Calu3 (cell line): ENCODE measurements at places on chromosomes 13 and 19. TPM values are rescaled to one million over a fixed set of nuclear protein-coding genes. Genes with fewer than 3 reads are reported as not detected.

Gene TMEM238
- total RNA-seq, result 38.8 and 49.4 TPM in 2 replicates

Gene ZNF177
- 2.2 and 2.5 TPM in 2 replicates for total RNA-seq

DNA sequence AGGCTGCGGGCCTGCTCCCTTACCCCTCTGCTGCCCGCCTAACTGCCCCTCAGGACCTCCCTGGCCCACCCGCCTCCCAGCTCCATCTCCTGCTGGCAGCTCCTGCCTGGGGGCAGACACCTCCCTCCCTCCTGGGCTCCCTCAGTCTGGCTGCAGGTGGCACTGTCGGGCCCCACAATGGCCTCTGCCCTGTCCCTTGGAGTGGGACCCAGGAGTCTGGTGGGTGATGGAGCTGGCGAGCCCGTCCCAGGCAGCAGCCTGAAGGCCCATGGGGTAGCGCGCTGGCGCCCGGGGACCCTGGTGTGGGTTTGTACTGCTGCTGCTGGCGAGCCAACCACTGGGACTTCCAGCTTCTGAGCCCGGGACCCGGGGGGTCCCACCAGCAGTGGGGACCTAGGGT, 83.6 kb downstream of the KDM4B start:
- DNase-seq, result no peak

DNA sequence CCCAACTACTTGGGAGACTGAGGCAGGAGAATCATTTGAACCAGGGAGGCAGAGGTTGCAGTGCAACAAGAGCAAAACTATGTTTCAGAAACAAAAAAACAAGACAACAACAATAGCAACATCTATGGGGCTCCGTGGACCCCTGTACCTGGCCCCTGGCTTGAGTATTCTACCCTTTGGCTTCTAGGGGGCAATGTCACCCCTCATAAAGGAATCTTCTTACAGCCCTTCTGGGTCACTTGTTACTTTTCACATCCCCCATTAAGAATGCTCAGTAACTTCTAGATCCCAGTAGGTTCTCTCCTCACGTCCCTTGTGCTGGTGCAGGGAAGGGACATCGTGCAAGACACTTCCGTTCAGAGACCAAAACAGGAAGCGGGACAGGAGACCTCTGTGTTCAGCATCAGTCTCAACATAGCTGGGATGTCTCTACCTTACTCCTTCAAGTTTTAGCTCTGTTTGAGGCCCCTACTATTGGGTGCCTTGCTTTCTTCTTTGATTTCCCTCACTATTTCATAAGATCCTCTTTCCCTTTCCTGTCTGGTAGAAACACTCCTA, 218.1 kb upstream of the ARGLU1 start:
- no peak for DNase-seq

DNA sequence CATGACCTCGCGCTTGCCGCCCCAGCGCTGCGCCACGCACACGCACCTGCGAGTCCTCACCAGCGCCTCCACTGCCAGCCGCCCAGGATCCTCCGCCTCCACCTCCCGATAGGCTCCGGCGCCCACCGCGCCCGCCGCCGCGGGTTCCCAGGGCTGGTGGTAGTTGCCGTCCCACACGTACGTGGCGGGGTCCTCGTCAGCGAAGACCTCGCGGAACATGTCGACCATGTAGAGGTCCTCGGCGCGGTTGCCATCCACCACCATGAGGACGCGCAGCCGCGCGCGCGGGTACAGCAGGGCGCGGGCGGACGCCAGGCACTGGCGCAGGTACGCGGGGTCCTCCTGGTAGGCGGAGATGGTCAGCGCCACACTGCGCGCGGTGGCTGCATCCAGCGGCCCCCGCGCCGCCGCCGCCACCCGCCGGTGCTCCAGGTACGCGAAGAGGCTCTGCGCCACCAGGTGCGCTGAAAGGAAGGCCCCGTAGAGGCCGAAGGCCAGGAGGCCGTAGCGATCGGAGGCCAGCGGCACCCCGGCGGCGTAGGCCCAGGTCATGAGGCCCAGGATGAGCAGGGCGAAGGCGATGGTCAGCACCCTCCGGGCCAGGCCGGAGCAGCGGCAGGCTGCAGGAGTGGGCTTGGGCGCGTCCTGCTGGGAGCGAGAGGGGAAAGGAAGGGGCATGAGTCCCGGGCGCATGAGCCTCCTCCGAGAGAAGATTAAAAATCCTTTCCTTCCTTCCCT, 4.4 kb downstream of the HAS1 start:
- no peak for DNase-seq

Gene FAM216B
- not detected in 2 replicates for total RNA-seq

DNA sequence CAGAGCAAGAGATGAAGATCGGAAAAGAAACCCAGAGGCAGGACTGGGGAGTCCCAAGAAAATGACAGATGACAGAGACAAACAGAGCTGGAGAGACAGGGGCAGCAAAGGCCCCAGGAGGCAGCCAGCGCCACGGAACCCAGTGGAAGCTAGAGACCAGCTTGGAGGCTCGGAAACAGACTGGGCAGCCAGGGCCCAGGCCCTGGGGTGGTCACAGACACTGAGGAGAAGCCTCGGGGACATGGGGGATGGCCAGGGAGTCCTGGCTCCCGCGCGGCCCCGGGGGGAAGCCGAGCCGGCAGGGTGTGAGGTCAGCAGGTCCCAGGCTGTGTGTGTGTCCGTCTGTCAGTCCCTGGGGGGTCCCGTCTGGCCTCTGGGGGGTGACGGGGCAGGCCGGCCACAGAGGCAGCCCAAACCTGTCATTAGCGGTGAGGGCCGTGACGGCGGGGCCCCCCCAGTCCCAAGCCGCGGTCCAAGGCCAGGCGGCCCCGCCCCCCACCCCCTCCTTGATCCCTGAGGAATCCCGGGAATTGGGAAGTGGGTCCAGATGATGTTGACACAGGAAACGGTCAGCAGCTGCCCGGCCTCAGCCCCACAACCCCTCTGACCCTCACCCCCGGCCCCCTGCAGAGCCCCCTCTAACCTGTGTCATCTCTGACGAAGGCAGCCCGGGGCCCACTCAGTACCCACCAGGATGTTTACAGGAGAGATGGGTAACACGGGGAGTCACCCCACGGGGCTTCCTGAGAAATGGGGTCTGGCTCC, 2.5 kb upstream of the TMEM190 start:
- DNase-seq, result no peak

DNA sequence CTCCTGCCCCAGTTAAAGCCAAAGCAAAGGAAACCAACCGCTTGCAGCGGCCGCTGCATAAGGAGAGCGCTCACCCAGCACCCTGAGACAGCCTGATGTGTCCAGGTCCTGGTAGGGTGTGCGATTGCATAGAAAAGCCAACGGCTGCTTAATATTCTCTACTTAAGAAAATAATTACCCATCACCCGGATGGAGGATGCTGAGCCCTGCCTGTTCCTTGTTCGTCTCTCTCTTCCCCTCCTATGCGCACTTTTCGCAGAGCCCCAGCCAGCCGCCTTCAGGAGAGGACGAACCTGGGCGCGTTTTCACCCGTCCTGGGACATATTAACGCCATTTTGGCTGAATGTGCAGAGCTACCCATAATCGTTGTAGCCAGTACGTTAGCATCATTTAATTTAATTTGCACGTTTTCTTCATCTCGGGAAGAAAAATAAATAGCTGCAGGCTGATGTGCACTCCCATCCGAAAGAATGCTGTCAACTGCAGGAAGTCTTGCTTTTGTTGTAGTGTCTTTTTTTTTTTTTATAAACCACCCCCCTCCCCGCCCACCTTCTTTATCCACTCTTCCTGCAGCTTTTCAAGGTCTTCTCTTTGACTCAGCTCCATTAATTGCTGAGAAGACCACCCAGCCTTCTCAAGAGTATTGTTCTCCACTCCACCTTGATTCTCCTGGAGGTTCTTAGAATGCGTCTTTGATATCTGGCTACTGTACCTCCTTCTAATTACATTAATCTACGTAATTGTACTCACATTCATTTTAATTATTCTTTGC, 214.5 kb downstream of the TEX29 start:
- DNase-seq, result no peak

- no peak for DNase-seq
Measured at GRCh38 chr19:6876748-6877147, 10.6 kb upstream of the ADGRE1 start.

Gene NCR1
- total RNA-seq, result not detected in 2 replicates

Gene METTL21C
- total RNA-seq, result not detected in 2 replicates

DNA sequence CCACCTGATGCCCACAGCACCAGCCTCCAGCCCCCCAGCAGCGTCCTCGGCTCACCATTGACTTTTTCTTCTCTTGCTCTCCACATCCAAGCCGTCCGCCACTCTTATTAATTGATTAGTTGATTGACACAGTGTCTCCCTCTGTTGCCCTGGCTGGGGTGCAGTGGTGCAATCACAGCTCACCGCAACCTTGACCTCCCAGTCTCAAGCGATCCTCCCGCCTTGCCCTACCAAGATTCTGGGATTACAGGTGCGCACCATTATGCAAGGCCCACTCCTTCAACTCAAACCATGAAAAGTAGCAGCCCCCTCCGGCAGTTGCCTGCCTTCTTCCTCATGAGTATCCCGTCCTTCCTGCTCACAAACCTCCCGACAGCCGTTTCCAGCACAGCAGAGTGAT, 921 bp upstream of the TEX29 start:
- DNase-seq, result no peak

DNA sequence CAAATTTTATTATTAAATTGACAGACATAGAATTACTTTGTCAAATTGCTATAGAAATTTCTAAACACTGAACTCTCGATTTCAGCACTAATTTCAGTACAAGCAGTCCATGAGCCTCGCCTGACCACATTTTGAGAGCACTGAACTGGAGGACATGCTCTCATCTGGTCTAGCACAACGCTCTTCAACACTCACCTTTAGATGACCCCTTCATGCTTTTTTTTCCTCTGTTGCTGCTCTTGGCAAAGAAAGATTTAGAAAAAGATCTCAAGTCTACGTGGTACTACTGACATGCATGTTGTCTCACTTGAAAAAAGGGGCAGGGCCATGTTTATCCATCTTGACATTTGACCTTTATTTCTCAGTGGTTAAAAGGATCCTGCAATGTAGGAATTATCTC, 981.5 kb downstream of the DIAPH3 start:
- no peak for DNase-seq

DNA sequence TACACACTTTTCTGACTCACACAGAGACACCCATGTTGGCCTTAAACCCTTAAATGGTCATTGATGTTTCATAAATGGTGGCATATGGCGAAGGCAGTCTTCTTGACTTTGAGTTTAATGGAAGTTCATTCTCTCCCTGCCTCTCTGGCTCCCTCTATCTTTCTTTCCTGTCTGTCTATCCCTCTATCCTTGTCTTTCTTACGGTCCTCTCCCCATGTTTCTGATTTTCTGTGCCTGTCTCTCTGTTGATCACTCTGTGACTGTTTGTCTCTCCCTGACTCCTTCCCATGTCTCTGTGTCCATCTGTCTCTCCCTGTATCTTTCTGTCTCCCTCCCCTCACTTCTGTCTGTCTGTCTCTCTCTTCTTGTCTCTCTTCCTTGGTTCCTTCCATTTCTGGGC, 43.2 kb upstream of the SHKBP1 start:
- no peak for DNase-seq

Gene KIR2DL3
- not detected in 2 replicates for total RNA-seq

- DNase-seq, result no peak
Measured at GRCh38 chr19:7685546-7686445, 5.2 kb downstream of the TRAPPC5 start.

DNA sequence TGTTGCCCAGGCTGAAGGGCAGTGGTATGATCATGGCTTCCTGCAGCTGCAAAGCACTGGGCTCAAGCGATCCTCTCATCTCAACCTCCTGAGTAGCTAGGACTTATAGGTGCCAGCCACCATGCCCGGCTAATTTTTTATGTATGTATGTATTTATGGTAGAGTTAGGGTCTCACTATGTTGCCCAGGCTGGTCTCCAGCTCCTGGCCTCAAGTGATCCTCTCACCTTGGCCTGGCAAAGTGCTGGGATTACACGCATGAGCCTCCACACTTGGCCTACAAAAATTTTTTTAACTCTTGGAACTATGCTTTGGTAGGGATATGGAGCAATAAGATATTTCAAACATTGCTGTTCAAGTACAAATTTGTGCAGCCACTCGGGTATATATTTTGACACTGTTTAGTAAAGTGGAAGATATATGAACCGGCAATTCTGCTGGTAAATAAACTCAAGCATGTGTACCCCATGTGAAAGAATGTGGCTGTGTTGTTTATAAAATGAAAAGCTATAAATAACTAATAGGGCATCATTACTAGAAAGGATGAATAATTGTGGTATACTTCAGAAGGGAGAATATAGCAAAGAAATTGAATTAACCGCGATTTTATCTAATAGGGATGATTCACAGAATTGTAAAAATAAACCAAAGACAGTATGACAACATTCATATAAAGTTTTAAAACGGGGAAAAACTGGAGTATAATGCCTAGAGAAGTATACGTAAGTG, 1.1 kb downstream of the ZNF566 start:
- no peak for DNase-seq

Gene MLNR
- total RNA-seq, result 0.28 and 0.71 TPM in 2 replicates

Gene ZNF541
- total RNA-seq, result not detected in 2 replicates

Gene ZNF99
- not detected in 2 replicates for total RNA-seq

Gene CYP4F12
- 3.8 and 8.8 TPM in 2 replicates for total RNA-seq

GRCh38 chr13:65093357-65093756, 2136.8 kb downstream of the PCDH9 start:
- DNase-seq, result no peak

Gene RNF17
- total RNA-seq, result not detected in 2 replicates

- DNase-seq, result no peak
Measured at GRCh38 chr13:42929886-42930535, 62.0 kb downstream of the EPSTI1 start.

DNA sequence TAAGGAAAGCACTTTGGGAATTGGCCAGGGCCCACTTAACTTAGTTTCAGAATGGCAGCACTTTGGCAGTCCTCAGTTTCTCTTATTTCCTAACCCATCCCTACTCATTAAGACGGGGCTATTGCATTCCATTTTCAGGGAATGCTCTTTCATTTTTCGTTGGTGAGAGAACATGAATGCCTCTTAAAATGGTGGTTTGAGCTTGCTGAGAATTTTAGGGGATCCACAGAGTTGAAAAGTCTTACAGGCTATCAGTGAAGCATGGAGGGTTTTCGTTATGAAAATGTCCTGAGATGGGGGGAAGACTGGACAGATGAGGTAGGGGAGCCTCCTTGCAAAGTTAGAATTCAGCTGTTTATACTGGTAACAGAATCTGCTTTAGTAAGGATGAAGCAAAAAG, 71.4 kb downstream of the LRCH1 start:
- no peak for DNase-seq

DNA sequence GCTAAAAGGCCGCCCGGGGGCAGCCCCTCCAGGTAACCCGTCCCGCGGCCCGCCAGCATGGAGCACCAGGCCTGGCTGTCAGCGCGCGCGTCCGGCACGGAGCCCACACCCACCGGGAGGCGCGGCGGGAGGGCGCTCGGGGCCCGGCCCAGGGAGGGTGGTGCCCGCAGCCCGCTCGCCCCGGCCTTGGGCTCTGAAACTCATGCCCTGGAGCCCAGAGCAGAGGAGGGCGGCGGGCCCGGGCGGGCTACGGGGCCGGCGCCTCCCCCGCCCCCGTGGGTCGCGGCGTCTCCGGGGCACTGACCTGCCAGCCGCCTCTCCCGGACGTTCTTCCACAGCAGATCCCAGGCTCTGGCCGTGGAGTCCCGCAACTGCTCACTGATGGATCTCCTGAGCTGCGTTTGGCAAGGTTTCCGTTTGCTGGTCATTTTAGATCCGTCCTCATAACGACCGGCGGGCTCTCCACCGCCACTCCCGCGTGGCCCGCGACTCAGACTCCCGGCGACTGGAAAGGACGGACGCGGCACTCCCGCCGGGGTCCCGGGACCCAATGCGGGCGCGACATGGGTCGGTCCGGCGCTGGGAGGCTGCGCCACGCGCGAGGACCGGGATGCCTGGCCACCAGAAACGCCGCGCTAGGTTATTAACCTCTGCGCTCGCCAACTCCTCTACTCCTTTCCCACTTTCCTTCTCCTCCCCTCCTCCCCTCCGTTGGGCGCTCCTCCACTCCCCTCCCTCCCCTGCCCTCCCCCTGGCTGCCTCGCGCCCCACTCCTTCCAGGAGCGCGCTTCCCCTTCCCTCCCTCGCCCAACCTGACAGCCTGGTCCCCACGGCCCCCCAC, 64.7 kb upstream of the STARD13 start:
- peak; percentile 43 for DNase-seq
